NCI-H446 (cell line): ENCODE measurements at places on chromosomes 4 and X.

DNA sequence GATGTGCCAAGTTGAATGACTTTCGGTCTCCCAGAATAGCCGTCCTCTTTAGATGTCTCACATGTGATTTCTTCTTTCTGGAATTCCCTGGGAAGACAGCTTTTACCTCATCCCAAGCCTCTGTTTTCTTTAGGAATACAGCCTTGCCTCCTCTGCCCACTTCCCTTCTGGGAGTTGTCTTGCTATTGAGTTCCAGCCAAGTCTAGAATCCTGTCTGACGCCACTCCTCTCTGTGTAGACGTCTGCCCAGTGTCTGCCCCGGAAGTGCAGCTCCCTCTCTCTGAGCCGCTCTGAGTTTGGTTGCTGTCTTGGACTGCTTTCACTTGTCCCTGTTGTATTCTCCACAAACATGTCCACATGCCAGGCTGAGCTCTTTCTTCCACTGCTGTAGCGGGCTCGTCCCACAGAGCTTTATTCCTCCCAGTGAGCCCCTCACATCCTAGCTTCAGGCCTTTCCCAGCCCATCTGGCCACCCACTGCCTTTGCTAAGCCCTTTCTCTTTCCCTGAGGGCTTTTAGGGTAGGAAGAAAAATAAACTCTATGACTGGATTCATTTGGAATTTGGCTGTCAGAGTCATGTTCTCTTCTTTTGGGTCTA, 9.0 kb upstream of the IGFBP7 start:
- no peak for DNase-seq

DNA sequence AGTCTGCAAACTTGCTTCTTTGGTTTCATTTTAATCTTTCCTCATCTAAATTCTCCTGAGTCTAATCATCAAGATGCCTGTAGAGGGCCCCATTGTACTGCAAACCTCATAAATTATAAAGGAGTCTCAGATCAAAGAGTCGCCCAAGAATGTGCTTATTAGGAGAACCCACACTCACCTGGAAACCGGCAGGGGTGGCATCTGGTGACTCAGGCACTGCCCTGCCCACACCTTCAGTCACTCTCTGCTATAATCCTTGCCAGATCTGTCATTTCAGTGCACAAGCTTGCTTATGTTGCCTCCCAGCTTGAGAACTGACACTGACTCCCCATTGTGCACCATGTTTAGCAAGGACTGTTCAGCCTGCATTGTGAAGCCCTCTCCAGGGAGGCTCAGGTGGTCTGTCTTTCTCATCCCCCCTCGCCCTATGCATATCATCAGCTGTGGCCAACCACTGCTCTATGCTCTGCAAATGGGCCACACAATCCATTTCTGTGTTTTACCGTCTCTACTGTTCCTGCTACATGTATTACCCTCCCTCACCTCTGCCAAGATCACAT, 12.4 kb downstream of the EPGN start:
- DNase-seq, result peak; percentile 7

GRCh38 chr4:115028682-115029410, 84.6 kb downstream of the NDST4 start:
- DNase-seq, result no peak

DNA sequence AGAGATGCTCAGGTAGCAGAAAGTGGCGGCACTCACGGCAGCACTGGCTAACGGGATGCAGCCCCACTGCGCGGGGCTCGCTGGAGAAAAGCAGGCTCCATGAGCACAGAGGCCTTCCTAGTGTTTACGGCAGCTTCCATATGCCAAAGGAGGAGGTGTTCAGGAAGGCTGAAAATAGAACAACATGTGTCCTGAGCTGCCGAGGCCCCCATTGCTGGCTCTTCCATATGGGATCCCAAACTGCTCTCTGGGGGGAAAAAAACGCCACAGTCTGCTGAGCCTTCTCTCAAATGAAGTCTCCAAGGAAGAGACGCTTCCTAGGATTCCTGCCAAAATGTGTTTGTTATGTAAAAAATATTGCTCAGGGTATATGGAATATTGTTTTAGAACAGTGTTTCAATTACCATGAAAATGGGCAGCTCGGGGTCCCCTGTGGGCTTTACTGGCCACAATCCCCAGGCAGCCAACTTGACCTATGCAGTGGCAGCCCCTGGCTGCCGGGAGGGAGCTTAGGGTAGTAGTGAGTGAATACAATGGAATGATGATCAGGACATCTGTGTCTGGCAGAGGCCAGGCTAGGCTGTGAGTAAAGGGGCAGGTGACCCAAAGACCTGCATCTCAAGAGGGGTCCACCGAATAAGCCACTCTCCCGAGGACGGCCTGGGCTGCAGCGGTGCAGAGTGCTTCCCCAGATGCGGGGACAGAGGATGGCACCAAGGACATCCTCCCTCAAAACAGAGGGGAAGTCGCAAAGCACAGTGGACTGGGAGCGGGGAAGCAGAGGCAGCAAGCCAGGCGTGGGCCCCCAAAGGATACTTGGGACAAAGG, 170.1 kb downstream of the AFAP1 start:
- DNase-seq, result no peak

DNA sequence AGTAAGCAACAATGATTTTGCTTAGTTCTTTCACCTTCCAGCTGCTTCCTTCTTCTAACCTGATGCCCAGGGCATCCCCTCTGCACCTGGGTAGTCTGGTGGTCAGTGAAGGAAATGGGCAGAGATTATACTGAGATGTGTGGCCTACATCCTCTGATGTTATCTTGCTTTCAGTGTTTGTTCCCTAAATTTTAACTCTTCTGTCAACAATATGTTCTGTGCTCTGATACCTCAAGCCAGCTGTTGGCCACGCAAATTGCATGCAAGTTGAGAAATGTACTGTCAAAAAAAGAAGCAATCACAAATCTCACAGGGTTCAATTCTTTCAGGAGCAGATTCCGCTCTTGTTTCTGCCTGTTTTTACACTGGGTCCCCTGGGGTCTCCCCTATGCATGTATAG, 73.8 kb downstream of the FBXW7 start:
- no peak for DNase-seq

DNA sequence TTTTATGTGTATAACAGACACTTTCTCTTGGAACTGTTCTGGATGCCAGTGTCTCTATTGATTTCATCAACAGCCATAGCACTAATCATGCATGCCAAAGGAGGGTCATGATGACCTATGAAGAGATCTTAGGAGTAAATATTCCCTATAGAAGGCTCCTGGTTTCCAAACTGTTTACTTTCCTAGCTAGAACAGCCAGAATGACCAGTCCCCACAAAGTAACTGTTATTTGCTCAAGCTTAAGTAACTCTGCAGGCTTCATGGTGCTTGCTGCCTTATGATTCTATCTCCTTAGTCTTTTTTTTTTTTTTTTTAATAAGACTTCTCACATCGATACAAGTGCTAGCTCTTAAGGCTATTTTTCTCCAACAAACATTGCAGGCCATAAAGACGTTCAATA, 12.4 kb downstream of the S100G start:
- DNase-seq, result no peak

DNA sequence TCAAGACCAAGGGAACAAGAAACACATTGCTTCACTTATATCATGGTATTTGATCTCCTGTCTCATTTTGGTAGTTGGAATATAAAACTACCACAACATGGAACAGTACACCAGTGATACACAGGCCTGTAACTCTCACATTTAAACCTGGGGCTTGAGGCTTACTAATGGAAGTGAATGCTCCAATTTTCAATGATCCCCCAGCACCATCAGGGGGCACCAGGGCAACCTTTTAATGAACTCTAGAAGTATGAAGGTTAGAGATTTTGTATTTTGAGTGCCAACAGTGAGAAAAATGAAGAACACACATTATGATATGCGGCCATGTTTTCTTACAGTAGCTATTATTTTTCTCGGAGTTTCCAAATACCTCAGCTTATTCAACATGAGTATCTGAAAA, 50.7 kb downstream of the C4orf33 start:
- no peak for DNase-seq

DNA sequence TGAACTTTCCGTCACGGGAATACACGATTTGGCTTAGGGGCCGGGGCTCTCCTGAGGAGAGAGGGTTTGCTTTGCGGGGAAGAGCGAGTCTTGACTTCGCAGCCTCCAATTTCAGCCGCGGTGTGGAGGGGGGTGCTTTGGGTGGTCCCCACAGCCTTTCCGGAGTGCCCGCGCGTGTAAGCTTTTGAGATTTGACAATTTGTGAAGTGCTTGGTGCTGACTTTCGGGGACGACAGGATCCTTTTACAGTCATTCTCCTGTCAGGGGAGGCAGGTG, 355 bp downstream of the SCML1 start:
- no peak for DNase-seq

GRCh38 chr4:185713272-185713671, 98.7 kb downstream of the SORBS2 start:
- DNase-seq, result no peak

GRCh38 chr4:77308843-77309242, 151.8 kb downstream of the CCNG2 start:
- peak; percentile 25 for DNase-seq

DNA sequence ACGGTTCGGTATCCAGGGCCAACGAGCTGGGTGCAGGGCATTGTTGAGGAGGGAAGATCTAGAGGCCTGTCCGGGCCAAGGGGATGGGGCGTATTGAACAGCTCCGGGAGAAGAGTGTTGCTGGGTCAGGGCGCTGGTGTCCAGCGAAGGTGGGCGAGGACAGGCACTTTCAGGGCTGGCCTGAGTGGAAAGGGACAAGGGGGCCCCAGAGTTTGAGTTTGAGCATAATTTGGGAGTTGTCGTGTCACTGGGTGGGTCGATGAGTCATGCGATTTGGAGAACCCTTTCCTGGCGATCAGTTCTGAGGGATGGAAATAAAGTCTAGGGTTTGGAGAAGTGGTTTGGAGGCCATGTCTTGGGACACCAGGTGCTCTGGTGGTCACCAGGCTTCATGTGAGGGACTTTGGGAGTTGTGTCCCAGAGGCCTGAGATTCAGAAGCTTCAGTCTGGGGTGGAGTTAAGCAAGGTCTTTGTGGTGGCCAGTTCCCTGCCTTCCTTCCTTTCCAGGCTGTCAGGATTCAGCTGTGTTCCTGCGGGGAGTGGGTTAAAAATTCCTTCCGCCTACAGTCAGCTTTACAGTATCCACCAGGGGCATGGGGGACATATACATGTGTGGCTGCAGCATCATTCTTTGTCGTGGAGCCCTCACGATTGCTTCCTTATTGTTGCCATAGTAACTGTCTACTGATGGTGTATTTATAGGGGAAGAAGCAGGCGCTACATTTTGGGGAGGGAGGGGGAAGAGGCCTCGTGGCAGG, 504 bp downstream of the PRRG3 start:
- no peak for DNase-seq

GRCh38 chr4:158729716-158730559, 6.7 kb upstream of the PPID start:
- peak; percentile 66 for DNase-seq

GRCh38 chr4:17328141-17328815, 183.6 kb downstream of the QDPR start:
- no peak for DNase-seq

DNA sequence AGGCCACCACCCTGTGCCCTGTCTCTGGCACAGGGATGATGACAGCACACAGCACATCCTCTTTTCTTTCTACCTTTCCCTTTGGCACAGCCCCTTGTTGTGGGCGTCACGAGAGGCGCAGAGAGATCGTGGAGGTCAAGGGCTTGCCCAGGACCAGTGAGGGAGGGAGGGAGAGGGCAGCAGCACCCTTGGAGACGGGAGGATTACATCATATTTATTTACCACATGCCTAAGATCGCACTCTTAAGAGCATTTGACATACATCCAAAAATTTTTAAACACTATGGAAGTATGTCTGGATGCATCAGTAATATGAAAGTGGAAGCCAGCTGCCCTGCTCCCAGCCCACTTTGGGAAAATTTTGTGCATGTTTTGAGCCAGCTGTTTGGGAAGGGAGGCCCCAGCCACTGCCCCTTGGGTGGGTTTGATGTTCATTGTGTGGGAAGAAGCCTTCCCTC, 12.7 kb downstream of the WFS1 start:
- no peak for DNase-seq

GRCh38 chrX:132704769-132705168, 215.9 kb upstream of the MBNL3 start:
- DNase-seq, result no peak
